ENCODE measurements at places on chromosomes 5 and 9.

GRCh38 chr5:147303251-147303650 is 68.4 kb downstream of the STK32A start:
- no peak for DNase-seq

GRCh38 chr5:15222156-15222555 is 277.8 kb upstream of the FBXL7 start:
- no peak for DNase-seq

DNA sequence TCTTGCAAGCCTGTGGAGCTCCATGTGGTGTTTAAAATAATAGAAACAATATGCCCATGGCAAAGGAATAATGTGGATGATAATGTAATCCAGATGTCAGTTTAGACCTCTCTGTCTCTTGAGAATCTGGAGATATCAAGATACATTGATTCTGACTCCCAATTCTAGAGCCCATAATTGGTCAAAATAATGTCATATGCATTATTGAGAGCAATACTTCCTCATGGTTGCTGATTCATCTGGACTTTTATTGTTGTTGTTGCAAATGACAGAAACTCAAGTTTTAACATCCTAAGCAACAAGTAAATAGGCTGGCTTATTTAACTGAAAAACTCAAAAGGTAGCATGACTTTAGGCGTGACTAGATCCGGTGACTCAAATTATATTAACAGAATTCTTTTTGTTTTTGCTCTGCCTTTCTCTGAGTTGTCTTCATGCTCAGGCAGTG is 152.1 kb downstream of the PCSK1 start:
- no peak for DNase-seq

DNA sequence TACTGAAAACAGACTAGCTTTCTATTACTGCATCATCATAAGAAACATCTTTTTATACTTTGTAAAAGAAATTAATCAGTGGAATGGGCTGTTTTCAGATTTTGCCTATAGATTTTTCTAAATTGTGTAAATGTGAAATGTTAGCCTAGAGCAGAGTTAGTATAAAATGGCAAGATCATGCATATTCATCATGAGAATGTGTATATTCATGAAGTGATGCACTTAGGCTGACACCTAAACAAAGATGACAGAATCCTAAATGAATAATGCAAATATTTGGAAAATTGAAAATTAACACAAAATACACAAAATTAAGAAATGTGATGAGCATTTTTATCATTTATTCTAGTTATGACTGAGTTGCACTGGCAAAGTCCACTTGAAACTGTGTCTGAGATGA is 57.2 kb downstream of the SPTLC1 start:
- no peak for DNase-seq

DNA sequence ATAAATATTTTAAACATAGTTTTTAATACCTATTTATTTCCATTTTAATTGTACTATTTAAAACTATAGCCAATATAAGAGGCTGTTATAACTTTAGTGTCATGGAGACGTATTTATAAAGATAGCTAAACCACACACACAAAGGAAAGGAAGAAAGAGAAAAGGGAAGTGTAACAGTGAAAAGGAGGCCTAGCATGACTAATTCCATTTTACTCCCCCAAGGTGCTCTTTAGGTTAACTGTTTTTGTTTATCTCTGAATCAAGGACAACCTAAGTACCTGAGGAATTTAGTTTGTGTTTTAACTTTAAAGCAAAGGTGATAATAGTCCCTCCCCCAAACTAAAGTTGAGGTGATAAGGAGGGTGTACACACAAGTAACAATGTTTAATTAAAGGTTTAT is 1188.9 kb upstream of the C9orf72 start:
- DNase-seq: no peak

DNA sequence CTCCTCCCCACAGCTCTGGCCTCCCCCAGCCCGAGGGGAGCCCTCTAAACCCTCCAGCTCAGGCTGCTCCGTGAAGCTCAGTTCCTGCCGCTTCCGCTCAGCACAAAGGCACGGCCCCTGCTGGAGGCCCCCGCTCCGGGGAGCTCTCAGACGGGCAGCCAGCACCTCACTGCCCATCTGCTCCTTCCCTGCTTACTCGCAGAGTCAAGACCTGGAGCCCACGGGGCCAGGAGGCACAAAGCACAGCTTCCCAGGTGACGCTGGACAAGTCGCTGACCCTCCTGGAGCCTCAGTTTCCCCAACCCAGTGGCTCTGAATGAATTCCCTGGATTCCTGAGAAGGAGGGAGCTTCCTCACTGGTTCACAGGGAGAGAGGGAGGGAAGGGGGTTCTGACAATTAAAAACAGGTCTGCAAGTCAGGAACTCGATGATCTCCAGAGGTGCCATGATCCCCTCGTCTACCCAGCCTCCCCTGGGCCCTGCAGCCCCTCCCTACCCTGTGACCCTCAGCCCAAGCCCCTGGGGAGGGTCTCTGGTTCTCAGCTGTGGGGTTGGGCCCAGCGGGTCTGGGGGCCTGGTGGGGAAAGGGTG is 36.2 kb downstream of the VAV2 start:
- DNase-seq: no peak

DNA sequence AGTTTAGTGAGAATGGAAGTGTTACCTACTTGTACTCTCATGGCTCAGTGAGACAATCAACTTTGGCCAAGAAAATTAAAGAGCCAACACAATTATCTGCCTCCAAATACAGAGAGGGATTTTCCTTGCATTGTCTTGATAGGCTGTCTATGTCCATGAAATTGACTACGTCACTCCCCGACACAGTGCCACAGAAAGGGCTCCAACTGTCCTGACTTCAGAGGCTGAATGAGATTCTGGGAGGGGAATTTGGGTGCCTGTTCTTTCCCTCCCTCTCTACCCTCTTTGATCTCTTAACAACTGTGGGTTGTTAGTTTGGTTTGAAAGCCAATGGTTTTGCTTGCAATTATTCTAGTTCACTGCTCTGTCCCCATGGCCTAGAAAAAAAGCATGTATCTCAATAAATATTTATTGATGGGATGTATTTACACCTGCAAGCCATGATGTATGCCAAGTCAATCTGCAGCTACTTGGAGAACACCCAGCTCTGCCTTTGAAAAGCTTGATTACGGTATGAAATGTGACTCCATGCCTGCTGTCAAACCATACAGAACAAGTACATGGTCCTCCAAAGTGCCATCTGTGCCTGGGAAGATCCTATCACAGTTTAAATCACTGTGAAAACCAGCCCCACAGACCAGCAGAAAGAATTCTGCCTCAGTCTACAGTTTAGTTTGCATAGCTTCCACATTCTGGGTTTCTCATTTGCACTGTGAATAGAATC is 37.3 kb downstream of the CAPSL start:
- no peak for DNase-seq

GRCh38 chr5:133233616-133234015 is 181.8 kb downstream of the HSPA4 start:
- no peak for DNase-seq

- DNase-seq: no peak
Measured at GRCh38 chr9:10843151-10843550, 230.3 kb upstream of the PTPRD start.

DNA sequence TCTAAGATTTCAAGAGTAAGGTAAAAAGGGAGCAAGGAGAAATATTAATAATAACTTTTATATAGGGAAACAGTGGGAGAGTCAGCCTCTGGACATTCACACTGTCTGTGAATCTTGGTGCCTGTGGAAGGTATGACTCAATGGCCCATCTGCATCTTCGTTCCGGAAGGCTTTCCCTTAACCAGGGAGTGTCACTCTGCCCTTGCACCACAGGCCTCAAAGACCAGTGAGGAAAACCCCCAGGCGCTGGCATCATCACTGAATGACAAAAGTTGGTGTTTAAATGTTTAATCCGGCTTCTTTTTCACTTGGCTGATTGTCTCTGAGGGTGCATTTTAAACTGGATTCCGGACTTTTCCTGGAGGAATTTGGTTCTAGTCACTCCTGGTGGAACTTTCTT is 522.4 kb upstream of the TLE4 start:
- DNase-seq: no peak

DNA sequence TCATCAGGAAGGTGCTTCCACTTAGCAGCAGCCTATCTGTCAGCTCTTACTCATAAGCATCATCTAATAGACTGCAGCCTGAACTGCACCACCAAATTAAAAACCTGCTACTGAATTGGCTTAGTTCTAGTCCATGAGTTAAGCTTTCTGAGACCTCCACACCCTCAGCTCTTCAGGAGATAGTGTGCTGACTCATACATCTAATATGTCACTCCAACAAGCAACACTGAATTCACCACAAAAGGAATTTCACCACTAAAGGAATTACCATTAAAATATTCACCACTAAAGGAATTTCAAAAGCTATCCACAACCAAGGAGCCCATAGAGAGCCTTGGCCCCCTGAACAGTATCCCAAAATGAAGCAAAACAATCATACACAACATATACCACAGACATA is 418.5 kb upstream of the RORB start:
- DNase-seq: peak; percentile 73

Measured in HS-5 (cell line).